ENCODE measurements at places on chromosomes 2 and 18.
A peak's percentile ranks its signal among the peaks of the same experiment; 100 is the strongest.

GRCh38 chr2:109275120-109276012, 146.4 kb downstream of the SH3RF3 start:
- DNase-seq: no peak

DNA sequence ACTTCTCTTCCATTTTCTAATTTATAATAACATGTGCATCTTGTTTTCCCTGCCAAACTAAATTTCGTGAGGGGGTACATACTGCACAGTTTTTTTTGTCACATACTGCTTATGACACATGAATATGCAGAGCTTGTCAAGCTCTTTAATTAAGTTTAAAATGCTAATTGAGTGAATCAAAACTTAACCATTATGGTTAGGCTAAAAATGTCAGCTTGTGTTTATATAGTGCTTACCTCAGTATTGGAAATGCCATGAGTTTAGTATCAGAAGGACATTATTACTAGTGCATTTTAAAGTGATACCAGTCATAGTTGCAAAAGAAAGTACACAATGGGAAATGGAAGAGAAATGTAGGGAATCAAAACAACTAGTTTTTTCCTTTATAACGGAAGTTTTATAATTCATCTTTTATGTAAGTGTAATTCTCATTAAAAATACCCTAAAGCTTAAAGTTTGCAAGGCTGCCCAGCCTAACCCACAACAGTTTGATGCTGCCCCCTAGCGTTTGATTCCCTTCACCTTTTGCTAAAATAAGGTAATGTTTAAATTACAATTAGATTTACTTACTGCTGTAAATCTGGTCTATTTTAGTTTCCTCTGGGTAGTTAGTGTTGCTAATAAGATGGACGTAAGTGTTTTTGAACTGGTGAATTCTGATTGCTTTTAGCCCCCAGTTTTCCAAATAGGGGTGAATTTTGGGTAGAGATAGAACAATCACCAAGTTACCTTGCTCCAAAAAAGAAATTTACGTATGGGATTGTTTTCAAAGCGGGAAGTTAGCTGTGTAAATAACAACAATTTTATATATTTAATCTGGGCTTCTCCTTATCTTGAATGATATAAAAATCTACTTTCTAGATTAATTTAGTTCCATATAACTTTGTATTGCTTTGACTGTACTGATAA, 3.2 kb downstream of the SLC39A10 start:
- DNase-seq: peak; percentile 75

DNA sequence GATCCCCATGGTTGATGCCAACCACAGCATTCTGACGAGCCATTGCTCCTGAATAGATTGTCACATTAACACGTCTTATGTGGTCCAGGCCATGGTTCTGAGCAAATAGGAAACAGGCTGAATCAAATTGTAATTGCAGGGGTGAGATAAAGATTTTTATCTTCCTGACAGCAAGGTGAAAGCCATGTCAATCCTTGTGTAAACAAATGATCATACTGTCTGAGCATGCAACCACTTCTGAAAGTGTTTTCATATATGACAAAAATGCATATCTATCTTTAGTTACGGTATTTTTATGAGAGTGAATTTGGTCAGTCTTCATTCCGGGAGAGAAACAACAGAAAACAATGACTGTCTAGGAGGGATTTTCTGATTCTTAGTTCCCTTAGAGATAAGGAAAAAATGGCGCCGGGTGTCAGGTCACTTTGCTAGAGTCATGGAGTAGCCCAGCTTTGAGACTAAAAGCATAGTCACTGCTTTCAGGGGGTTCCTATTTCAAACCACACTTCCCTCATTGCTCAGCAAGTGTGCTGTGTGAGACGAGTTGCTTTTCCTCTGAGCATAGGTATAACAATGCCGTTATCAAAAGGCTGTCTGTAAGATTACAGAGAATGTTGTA, 958.9 kb downstream of the DCDC2C start:
- no peak for DNase-seq

DNA sequence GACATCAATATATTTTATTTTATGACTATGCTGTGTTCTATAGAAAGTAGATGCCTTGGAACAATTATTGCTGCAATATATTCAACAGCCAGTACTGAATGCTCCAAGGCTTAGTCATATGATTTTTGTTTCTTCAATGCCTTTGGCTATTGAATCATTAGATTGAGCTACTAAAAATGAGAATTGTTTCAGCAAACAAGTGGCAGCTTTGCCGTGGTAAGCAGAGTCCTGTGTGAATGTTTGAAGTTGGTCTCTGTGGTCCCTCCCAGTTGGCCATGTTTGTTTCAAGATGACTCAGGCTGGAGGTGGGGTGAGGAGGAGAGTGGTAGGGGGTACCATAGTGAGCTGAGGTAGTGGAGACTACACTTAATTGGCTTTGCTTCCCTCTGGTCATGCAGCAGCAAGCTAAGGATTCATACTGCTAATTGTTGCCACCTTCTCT, 198.6 kb upstream of the EPAS1 start:
- no peak for DNase-seq

DNA sequence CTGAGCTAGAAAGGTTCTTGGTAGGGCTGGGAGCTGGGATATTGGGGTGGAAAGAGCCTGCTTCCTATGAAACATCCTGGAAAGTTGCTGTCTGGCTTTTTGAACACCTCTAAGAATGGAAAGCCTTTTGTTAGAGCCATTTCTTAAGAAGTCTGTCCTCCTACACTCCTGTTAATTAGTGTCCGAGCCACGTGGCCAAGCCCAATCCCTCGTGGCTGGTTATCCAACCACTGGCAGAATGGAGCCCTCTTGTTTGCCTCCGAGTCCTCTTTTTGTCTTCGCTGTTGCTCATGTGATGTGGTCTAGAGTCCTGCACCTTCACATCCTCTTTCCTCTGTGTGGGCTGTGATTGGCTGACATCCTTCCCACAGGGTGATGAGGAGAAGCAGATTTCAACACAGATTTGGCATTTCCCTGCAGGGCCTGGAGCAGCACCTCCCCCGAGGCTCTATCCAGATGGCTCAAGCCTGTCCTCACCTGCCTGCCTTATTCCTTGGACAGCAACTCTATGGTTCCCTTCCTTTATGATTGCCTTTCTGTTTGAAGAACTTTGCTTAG, 8.2 kb upstream of the TOGARAM2 start:
- DNase-seq: peak; percentile 13
